ENCODE measurements at places on chromosomes 13 and 19. TPM values are rescaled to one million over a fixed set of nuclear protein-coding genes. Genes with fewer than 3 reads are reported as not detected.

The SSC5D gene
- total RNA-seq: 34.0 TPM

The SGCG gene
- total RNA-seq: 0.16 TPM

The KIR2DL3 gene
- total RNA-seq: not detected

The FUT6 gene
- not detected for total RNA-seq

The KCNN4 gene
- total RNA-seq: 0.81 TPM
